OCI-LY7 (cell line): ENCODE measurements at places on chromosomes 16 and 17. TPM values are rescaled to one million over a fixed set of nuclear protein-coding genes. Genes with fewer than 3 reads are reported as not detected.
A peak's percentile ranks its signal among the peaks of the same experiment; 100 is the strongest.

The MAPK7 gene
- total RNA-seq = 16.5 and 19.3 TPM in 2 replicates

The TBC1D3B gene
- 12.8 and 13.8 TPM in 2 replicates for total RNA-seq

The KRTAP9-4 gene
- not detected in 2 replicates for total RNA-seq

The CCL4L2 gene
- total RNA-seq = not detected in 2 replicates

The GEMIN4 gene
- 53.6 and 56.1 TPM in 2 replicates for total RNA-seq

The PRM2 gene
- not detected in 2 replicates for total RNA-seq

The TNK1 gene
- 4.8 and 6.4 TPM in 2 replicates for total RNA-seq

The VWA3A gene
- total RNA-seq = not detected in 2 replicates

GRCh38 chr16:88589441-88589840 lies 19.2 kb downstream of the ZC3H18 start:
- no peak for DNase-seq

DNA sequence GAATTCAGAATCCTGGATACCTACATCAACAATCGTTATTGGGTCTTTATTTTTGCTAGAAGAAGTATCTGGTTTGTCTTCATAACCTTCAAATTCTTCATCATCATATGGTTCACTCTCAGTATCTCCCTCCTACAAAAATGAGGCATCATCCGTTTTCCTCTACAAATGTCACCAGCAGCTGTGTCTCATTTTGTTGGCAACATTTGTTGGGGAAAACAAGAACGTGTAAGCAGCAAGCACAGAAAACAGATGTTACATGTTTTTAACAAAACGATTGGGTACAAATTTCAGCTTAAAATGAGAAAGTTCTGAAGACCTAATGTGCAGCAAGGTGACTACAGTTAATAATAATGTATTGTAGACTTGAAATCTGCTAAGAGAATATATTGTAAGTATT lies 8.7 kb downstream of the CCDC47 start:
- DNase-seq = no peak

DNA sequence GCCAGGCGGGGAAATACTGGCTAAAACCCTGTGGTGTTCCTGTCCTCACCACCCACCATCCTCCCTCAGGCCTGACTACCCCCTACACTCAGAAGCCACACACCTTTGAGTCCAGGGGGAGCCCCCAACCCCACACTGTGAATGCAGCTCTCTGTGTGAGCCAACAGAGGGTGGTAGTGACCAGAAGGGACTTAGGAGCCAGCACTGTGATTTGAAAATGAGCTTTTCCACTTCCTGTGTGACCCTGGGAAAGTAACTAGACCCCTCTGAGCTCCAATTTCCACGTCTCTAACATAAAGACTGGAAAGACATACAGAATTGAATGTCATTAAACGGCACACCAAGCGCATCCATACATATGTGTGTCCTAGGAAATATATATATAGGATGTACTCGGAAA lies 58.7 kb downstream of the SDK2 start:
- DNase-seq = peak; percentile 78

DNA sequence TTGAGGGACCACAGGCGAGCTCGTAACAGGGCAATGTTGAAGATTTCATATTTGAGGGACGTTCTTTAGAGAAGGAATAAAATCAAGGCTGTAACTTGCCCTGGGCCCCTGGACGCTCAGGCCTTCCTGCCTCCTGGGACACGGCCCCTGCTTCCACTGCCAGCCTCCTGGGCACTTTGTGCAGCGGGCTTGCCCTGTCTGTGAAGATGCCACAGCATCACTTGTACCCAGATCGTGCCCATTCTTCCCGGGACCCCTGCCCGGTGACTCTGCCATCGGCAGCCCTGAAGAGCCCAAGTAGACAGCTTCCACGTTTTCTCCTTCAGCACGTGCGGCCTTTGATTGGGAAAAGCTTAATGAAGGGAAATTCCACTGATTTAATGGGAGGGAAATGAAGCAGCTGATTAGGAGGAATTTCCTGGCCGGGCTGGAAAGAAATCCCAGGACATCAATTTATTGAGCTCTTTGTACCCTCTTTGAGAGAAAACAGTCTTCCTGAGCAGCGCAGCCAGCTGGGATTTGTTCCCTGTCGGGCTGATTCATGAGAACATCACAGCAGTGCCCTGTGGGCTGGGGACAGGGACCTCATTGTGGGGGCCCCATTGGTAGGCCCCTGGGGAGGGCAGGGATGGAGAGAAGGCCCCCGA lies 71.5 kb downstream of the CRISPLD2 start:
- no peak for DNase-seq

GRCh38 chr17:65552214-65552613 lies 9.2 kb downstream of the AXIN2 start:
- no peak for DNase-seq

DNA sequence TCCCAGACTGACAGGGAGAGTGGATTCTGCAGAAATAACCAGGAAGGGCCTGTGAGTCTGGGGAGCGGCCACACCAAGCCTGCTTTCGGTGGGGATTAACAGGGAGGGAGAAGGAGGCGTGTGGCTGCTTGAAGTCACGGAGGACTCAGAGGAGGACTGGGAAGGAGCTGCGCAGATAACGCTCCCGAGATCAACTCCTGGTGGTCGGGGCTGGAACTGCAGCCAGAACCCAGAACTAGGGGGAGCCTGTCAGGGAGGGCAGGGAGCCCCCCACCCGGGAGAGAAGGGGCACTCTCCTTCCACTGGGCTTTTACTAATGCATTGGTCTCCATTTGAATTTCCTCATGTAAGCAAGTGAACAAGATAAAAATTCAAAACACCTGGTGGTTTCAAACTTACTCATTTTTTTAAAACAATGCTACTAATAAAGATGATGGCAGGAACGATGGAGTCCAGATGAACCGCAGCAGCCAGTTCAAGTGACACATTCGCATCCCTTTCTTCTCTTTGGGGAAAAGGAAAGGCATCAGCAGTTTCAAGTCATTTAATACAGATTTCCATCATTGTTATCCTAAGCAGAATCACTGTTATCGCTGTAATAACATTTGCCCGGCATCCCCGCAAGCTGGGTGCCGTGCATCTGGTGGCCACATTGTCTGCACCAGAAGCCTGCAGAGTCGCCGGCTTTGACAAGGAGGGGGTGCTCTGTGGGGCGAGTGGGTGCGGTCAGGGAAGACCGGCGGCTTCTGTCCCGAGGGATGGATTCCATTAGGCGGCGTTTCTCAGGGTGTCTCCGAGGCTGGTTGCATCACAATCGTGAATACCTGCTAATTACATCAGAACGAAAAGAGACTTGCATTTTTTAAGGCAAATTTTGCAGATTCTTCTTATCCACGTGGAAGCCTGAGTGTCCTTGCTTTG lies 183.0 kb downstream of the FOXL1 start:
- peak; percentile 19 for DNase-seq

GRCh38 chr16:52817696-52818095 lies 235.0 kb downstream of the CHD9NB start:
- DNase-seq = no peak

- no peak for DNase-seq
These were observed 56.3 kb upstream of the TRAP1 start for GRCh38 chr16:3773663-3774062.

DNA sequence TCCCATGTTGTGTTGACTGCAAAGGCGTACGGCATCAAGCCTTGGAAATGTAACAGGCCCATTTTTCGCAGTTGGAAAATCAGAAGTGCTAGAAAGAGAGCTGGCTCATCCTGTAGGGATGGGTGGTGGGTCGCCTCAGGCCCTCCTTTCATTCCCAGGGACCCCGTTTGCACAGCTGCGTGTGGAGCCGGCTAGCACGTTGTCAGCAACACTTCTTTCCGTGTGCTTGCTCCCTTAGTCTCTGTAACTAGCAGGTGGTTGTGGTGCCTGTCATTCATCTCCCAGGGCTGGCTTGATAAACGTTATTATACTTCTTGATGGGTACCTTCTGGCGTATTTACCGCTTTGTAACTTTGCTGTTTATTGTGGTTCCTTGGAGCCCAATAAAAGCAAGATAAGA lies 239.0 kb upstream of the CACNG5 start:
- DNase-seq = no peak

GRCh38 chr17:72139212-72139611 lies 18.4 kb downstream of the SOX9 start:
- DNase-seq = no peak

DNA sequence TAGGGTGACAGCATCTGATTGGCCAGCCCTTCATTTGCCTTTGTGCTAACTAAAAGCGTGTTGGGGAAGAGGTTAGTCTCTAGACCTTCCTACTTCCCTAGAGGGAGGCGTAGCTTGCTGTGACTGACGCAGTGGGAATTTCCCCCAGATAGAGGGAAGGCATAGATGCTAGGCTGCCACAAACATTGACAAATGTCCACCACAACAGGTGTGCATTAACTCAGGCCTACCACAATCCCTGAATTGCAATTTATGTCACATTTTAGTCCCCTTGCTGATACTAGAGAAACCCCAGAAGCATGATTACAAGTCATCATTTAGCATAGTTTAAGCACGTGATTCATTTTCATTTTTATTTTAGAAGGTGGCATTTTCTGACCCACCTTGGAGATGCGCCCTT lies 76.3 kb upstream of the WSB1 start:
- peak; percentile 47 for DNase-seq

DNA sequence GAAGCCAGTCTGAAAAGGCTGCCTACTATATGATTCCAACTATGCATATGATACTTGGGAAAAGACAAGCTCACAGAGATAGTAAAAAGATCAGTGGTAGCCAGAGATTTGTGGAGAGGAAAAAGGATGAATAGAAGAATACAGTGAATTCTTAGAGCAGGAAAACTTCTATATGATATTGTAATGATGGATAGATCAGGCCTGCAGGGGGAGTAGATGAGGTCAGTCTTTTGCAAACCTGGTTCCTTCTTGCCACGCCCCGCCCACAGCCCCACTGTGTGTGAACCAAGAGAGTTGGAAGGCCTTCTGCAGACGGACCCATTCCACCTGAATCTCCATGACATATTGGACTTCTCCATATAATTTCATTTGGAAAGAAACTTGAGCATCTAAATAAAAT lies 761 bp upstream of the CCL8 start:
- peak; percentile 49 for DNase-seq
